NCI-H1436 (cell line): ENCODE measurements at places on chromosomes 3 and 15.
A peak's percentile ranks its signal among the peaks of the same experiment; 100 is the strongest.

DNA sequence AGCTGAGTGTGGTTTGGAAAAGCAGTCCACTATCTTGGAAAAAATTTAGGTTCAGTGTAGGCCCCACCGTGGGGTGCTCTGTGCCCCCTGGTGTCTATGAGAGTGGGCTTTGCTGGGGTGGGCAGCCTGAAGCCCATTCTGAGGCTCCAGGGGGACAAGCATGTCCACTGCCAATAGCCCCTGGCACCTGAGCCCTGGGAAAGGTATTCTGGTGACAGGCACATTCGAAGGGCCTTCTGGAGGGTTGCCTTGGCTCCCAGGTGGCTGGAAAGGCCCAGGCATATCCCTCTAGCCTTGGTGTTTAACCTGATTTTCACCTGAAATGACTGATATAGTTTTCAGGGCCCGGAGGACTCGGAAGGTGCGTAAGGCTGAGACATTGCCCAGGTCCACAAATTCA lies 36.1 kb downstream of the SCN5A start:
- DNase-seq = no peak

DNA sequence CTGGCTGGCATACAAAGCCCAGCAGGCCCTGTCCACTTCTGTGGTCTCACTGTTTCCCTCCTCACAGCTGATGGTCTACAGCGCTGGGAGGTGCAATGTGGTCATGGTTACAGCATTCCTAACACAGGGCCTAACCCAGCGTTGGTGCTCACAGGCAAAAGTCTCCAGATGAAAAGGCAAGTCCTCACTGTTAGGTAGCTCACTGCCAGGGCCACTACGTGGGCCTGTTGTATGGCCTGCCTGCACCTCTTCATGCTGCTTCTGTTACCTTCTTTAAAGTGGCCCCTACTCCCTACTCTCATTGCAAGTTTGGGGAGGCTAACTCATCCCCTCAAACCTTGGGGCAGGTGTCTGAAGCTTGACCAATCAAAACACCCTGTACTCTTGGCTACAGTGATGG lies 31.3 kb downstream of the CCDC13 start:
- no peak for DNase-seq

DNA sequence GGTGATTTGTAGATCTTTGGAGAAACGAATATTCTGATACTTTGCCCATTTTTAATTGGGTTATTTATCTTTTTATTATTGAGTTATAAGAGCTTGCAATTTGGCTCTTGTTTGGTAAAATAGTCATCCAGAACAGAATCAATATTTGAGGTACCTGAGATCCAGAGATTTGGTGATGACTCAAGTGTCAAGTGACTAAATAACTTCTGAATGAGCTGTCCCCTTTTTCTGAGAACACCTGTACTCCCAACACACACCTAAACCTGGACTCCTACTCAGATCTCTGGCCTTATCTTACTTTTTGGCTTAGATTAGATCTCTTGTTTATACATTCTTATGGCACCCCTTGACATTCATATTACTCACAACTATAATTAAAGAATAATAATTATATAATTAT lies 3.1 kb upstream of the TRA2B start:
- no peak for DNase-seq

DNA sequence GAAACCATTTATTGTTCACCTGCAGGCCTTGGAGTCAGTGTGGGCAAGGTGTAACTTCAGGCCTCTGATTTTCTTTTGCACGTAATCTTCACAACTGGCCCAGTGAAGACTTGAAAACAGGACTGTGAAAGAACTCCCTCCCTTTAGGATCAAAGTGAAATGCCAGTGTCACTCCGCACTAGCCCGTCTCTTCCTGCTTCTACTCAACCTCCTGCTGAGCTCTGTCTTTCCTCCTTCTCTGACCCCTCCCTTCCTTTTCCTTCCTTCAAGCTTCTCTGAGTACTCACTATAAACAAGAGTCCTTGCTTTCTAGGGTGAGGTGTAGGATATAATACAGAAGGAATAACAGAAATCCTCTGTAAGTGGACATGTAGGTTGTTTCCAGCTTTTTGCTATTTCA lies 28.5 kb downstream of the TMEM41A start:
- no peak for DNase-seq

- peak; percentile 21 for DNase-seq
Observed at GRCh38 chr3:25536521-25537391, 108.7 kb downstream of the RARB start.
